ENCODE measurements at places on chromosomes 13 and 19.
A peak's percentile ranks its signal among the peaks of the same experiment; 100 is the strongest.

- no peak for DNase-seq
Observed at GRCh38 chr19:6455924-6456323, 3.7 kb downstream of the SLC25A23 start.

DNA sequence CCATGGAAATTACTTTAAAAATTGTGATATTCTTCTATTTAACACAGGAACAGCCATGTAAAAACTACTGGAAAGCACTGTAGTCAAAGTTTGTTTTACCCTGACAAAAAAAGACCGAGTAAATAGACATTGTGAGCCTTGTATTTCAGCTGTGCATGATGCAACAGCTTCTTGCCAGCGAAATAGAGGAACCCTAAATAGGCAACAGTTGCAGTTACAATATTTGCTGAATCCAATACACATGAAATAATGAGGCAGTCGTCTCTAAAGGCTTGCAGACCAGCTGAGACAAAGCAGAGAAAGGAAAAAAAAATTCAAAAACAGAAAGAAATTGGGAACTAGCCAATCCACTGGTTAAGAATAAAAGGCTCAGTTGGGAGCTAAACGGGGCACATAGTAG lies 1001.1 kb downstream of the OLFM4 start:
- no peak for DNase-seq

DNA sequence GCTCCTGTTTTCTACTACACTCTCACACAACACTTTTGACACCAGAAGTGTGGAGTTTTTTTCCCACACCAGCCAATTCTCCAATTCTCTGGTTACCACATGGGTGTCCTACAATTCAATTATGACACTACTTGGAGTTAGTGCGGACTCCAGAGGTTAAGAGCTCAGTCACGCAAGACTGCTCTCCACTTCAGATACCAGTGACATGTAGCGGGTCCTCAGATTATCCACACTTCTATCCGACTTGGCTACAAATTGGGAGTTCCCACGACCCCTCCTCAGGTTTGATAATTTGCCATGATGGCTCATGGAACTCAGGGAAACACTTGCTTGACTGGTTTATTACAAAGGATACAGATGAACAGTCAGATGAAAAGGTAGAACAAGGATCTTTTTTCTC lies 32.9 kb downstream of the PAN3 start:
- DNase-seq: no peak

DNA sequence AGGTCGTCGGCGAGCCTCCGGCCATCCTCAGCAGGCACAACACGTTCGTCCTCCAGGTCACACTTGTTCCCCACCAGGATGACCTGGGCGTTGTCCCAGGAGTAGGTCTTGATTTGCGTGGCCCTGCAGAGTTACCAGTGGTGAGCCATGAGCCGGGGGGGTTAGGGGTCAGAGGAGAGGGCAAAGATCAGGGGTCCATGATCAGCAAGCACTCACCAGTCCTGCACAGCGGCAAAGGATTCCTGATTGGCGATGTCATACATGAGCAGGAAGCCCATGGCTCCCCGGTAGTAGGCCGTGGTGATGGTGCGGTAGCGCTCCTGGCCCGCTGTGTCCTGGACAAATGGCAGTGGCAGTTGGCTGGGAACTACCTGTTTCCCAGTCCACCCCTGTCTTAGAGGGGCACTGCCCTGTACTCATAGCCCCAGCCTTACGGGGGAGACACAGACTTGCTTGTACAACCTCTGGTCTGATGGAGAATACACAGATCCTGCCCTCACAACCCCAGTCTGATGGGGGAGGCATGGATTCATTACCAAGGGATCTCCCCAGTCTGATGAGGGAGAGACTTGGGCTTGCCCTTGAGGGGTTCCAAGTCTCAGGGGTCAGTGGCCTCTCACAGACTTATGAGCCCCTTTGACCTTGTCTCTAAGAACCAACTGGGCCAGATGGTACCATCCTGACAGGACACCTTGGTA lies 3.9 kb downstream of the RAB3D start:
- no peak for DNase-seq

GRCh38 chr13:100203696-100204367 lies 114.9 kb downstream of the PCCA start:
- no peak for DNase-seq

- DNase-seq: no peak
Observed at GRCh38 chr13:112688560-112689302, 1.1 kb upstream of the ATP11A start.

DNA sequence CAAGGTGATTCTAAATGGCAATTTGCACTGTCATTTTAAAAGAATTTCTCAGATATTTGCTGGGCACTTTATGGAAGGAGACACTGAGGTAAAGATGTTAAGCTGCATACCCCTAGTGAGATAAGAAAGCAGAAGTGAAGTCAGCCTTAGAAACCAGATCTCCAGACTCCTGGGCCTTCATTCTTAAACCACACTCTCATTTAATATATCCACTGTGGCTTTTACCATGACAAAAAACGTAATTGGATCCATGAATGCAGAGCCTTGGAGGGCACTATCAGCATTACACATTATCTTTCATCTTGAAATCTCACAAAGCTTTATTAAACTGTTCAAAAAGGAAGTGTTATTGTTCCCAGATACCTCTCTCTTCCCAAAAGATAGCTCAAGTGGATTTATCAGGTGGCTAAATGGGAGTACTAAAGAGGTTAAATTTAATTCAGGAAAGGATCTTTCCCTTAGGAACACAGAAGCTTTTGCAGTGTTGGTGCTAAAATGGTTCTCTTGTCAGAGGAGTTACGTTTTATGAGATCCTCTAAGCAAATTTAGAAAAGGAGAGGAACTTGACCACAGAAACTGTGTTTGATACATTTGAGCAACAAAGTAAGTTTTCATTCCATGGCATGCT lies 1060.4 kb downstream of the EFNB2 start:
- no peak for DNase-seq

DNA sequence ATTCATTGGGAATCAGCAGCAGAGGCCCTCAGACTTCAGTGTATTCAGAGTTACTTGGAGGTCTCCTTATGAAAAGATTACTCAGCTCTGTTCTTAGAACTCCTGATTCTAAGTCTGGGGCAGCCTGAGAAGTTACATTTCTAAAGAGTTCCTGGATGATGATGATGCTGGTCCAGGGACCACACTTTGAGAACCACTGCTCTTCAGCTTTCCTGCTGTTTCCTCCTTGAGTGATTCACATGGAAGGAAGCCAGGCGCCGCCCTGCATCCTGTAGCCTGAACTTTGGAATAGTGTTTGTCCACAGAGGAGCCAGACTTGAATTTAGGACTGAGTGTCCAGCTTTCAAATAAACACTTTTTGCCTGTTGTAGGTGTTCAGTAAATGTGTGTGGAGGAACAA lies 2.9 kb downstream of the CEBPG start:
- no peak for DNase-seq

- no peak for DNase-seq
Observed at GRCh38 chr19:4264812-4265211, 14.3 kb upstream of the SHD start.

GRCh38 chr19:42140125-42140754 lies 8.0 kb upstream of the POU2F2 start:
- no peak for DNase-seq

DNA sequence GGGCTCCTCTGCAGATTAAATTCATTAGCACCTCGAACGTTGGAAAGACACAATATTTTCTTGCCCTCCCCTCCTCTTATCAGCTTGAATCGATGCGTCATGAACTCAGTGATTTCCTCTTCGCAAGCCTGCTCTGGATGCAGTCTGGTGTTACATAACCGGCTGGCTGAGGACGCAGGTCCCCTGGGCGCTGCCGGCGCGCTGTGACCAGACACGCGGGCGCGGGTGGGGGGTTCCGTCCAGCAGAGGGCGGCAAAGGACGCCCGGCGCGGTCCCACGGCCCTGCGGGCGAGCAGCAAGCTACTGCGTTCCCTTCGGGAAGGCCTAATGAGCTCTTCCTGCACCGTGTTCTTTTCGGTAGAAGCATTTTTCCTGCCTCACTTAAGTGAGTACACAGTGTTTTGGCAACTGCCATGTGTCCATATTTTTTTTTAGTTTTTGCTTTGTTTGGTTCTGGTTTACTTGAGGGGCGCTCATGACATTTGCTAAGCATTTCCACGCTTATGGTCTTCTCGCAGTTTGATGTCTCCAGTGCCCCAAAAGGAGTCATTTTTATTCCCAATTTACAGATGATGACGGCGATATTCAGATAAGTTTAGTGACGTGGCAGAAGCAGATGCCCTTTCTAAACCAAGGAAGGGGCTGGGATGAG lies 112.2 kb upstream of the MBNL2 start:
- peak; percentile 66 for DNase-seq

DNA sequence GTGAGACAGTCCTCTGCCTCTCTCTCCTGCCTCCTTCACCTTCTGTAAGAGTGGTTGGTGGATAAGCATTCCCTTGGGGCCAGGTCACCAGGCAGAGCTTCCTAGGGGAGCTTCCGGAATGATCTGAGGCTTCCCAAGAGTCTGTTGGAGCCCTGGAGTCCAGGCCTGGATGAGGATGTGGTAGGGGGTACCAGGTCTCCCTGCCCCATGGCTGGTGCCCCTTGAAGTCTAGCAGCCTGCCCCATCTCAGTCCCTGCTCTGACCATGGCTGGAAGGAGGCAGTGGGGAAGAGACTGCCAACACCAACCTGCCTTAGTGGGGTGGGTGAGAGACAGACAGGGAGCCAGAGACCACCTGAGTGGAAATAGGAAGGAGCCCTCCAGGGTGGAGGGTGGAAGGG lies 1316.9 kb downstream of the UQCRFS1 start:
- DNase-seq: no peak

GRCh38 chr13:85436029-85436428 lies 363.2 kb downstream of the SLITRK6 start:
- DNase-seq: no peak

DNA sequence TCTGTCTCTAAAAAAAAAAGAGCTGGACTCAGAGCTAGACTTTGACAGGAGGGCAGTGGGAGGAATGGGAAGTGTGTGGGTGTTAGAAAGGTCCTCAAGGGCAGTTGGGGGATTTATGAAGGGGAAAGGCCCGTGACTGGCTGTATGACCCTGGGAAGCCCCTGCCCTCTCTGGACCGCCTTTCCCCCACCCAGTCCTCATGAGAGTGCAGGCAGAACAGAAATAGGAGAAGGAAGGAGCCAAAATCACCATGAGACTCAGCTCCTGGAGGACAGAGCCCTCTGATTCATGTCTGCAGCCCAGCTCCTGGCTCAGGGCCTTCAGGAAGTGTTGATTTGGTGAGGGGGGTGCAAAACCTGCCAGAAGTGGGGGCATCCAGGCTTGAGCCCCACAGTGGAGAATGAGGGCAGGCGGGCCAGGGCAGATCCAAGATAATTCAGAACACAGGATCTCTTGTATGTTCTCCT lies 8.7 kb upstream of the SMG9 start:
- no peak for DNase-seq

- DNase-seq: no peak
Observed at GRCh38 chr13:36310417-36311108, 12.9 kb upstream of the CCDC169 start.

GRCh38 chr19:4032436-4032835 lies 24.9 kb downstream of the PIAS4 start:
- DNase-seq: no peak

DNA sequence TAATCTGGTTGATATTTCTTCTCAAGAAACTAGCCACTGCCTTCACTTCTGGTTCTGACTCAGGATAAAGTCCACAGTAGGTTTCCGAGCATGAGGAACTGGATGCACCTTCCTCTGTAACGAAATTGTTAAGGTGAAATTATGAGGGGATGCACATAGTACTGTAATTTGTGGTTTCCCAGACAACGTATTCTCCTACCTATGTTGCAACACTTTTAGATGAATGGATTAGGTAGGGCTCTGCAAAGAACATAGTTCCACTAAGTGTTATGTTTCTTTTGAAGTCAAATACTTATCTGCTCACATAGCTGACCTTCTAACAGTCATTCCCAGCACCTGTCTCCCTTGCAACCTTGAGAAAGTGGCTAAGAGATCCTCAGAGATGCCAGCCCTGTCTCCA lies 5.7 kb upstream of the ZC3H13 start:
- DNase-seq: no peak

- DNase-seq: no peak
Observed at GRCh38 chr13:94707400-94708021, 4.8 kb downstream of the SOX21 start.

DNA sequence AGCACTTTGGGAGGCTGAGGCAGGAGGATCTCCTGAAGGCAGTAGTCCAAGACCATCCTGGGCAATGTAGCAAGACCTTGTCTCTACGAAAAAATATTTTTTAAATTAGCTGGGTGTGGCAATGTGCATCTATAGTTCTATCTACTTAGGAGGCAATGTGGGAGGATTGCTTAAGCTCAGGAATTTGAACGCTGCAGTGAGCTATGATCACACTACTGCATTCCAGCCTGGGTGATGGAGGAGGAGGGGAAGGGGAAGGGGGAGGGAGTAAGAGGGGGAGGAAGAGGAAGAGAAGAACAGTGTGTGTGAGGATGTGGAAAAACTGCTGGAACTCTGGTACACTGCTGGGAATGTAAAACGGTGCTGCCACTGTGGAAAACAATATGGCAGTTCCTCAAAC lies 9.2 kb upstream of the CLIP3 start:
- no peak for DNase-seq

DNA sequence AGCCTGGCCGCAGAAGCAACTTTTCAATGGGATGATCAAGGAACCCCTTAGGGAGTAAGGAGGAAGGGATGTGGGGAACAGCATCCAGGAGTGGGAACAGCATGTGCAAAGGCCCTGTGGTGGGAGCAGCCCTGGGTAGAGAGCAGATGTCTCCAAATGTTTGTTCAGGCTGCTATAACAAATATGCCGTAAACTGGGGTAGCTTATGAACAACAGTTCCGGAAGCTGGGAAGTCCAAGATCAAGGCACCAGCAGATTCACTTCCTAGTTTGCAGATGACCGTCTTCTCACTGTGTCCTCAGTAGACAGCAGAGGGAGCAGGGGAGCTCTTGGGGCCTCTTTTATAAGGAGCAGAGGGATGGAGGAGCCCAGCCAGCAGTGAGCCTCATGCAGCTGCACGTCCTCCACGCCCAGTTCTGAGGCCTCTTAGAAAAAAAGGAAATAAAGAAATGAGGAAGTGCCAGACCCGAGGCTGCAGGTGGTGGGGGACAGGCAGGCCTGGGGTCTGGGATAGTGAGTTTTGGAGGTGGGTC lies 4.2 kb upstream of the LRRC25 start:
- DNase-seq: no peak

DNA sequence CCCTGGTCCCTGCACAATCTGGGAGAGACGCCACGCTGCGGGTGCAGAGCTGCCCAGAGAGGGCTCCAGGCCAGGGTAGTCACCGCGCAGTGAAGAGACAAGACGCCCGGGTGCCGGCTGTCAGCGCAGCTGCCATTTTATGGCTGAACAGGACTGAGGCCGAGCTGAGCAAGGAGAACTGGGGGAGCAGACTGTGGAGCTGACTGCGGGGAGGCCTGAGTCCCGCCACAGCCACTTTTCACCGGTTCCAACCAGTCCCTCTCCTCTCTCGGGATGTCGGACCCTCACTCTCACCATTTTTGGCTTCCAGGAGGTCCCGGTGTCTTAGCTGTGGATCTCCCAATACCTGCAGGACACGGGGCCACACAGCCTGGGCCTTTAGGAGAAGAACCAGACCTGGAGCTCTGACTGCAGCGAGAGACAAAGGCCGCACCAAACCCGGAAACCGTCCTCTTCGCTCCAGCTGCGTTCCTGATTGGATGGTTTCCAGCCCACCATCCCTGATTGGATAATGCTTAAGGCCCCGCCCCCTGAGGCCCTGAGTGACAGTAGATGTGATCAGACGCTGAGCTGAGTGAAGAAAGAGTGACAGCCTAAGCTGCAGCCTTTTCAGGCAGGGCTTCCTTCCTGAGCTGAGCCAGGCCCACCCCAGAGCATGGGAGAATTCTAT lies at the start of gene ZNF626:
ZNF626 (minus strand) TSS at position 422 of the 670 bp plus-strand sequence; CDS start at position 297, 125 bp downstream.
- peak; percentile 84 for DNase-seq

All from stimulated activated CD8-positive, alpha-beta memory T cell treated with anti-CD3 and anti-CD28 coated beads, Interleukin-7, amount 100 ng/mL, for 1 hour (primary cell).